Activated T-helper 17 cell treated with anti-CD3 and anti-CD28 coated beads, Interleukin-2, amount 50 U/mL, for 72 hours (primary cell): ENCODE measurements at places on chromosomes 5 and 9. TPM values are rescaled to one million over a fixed set of nuclear protein-coding genes. Genes with fewer than 3 reads are reported as not detected.

Gene FBN2
- total RNA-seq: not detected

Gene MARVELD2
- total RNA-seq: 0.37 TPM

Gene ECSCR
- total RNA-seq: 3.3 TPM

Gene SPINK6
- total RNA-seq: not detected

Gene CENPP
- total RNA-seq: 31.5 TPM

Gene BTNL8
- not detected for total RNA-seq

Gene TPM2
- total RNA-seq: 6.2 TPM

Gene GARNL3
- total RNA-seq: 2.8 TPM

Gene TRIP13
- 45.0 TPM for total RNA-seq

Gene SH2D3C
- 27.6 TPM for total RNA-seq

Gene CARTPT
- not detected for total RNA-seq

Gene PRRC2B
- total RNA-seq: 136 TPM

Gene AGXT2
- not detected for total RNA-seq

Gene ARSI
- total RNA-seq: not detected

Gene TLX3
- not detected for total RNA-seq

Gene C5orf58
- total RNA-seq: not detected

Gene PELO
- 35.0 TPM for total RNA-seq

Gene SLC46A2
- not detected for total RNA-seq

Gene TTLL11
- 2.6 TPM for total RNA-seq

Gene ANKRD34B
- total RNA-seq: not detected

Gene SPINK1
- not detected for total RNA-seq
